Stimulated activated CD8-positive, alpha-beta memory T cell treated with anti-CD3 and anti-CD28 coated beads, Interleukin-4, amount 100 ng/mL, for 4 hours (primary cell): ENCODE measurements at places on chromosomes 5 and 9.

DNA sequence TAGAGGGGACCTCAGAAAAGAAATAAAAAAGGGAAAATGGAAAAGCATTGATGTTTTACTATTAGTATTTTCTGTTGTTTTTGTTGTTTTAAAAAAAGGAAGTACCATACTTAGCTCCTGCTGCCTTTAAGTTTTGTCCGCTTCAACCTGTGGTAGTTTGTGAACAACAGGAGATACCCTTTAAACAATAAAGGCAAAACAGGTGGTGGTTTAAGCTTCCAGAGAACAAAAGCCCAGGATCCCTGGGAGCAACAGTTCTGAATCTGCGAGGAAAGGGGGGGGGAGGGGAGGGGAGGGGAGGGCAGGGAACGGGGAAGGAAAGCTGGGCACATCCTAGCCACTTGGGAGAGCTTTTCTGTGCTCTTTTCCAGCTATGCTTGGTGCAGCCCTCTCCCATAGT is 2.1 kb upstream of the PSIP1 start:
- no peak for DNase-seq

DNA sequence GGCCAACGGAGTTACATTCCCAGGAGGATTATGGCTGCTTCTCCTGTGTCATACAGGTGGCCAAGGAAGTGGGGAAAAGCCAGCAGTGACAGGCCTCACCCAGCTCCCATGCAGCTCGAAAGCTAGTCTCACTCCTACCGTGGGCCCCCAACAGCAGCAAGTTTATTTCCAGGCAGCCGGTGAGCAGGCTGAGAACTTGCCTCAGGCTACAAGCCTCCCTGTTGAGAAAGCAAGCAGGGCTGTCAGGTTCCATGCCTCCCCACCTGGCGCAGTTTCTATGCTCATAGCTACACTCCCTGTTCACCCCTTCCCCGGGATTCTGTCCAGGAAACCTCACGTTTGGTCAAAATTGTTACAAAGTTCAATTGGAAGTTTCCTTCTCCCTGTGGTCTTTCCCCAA is 27.5 kb upstream of the DNAH5 start:
- no peak for DNase-seq

- no peak for DNase-seq
These were observed 140.5 kb downstream of the MUSK start for GRCh38 chr9:110809038-110809595.

- no peak for DNase-seq
These were observed 112.2 kb downstream of the PLPPR1 start for GRCh38 chr9:101140764-101141163.

DNA sequence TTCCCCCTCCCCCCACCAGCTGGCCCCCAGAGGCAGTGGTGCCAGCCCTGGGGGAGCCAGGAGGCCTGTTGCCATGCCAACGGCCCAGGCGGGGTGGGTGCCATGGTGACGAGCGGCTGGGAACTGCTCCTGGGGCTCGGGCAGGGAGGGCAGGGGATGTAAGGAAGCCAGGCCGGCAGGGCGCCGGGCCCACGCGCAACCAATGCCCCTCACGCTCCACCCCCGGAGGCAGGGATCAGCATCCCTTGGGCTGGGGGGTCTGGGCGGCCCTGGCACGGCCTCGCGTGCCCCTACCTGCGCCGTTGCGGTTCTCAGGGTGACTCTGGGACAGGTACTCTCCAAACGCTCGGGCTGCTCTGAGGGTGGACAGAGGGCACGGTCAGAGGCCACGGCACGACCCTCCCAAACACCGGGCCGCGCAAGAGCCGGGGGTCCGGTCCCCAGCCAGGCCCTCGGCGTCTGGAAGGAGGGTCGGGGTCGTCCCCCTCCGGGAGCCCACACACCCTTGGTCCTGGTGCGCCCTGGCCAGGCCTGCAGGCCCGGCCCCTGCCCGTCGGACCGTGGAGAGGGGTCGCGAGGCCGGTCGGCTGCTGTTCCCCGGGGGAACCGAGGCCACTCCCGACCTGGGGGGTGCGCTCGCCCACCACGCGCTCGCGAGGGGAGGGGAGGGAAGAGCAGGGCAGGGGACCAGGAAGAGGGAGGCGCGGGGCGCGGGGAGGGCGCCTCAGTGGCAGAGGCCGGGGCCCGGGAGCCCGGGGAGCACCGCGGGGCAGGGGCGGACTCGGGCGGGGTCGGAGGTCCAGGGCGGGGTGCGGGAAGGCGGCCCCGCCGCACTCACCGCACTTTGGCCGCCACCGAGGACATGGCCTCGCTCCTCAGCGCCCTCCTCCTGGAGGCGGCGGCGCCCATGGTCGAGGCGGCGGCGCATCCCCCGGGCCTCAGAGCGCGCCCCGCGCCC is 661 bp downstream of the NSMF start:
- DNase-seq = no peak

- no peak for DNase-seq
These were observed 13.5 kb downstream of the GFPT2 start for GRCh38 chr5:180339583-180340183.

DNA sequence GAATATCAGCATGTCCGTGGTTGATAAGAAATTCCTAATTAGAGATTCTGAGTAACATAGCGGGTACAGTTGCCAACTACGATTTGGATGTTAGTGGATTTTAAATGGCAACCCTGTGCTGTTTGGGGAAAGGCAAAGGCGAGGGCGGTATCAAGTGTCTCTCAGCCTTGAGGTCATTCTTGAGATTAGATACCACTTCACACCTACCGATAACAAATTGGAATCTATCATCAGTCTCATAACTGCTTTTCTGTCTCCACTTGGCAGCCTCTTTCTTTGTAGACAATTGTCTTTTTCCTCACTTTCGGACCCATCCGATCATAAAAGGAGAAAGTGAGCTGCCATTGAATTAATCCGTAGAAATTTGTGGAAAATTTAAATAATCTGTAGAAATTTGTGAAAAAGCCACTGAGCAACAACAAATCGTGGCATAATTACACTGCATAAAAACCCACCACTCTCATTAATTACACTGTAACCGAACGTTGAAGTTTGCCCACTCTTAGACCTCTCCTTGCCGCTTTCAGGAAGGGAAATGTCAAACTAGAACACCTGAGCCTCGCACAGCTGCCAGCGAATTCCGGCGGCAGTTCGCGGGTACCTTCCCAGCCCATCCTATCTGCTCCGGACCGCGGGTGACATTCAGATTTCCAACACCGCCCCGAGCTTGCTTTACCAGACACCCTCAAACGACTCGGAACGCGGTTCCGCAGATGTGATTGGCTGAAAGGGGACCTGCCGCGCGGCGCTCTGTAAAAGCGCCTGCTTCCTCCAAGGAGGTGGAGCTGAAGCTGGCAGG is 849 bp upstream of the RGMB start:
- DNase-seq = no peak

- peak; percentile 40 for DNase-seq
These were observed 851 bp downstream of the NACC2 start for GRCh38 chr9:136093995-136094881.

- no peak for DNase-seq
These were observed 25.3 kb upstream of the SLC31A2 start for GRCh38 chr9:113125386-113126035.

DNA sequence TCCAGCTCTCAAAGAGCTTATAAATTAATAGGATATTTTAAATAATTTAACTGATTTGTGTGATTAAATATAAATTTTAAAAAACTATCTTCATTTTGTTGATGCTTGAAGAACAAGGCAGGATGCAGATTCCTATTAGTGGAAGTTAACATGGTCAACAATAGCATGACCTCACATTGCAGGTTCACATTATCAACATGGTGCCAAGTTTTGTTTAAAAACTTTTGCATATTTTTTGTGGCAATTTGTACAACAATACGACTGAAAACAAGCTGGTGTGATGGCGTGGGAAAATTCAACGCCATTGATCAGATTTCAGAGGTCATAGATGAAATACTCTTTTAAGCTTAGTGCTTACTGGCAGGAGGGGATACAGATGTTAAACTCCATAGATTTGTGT is 114.1 kb upstream of the MYO10 start:
- no peak for DNase-seq

DNA sequence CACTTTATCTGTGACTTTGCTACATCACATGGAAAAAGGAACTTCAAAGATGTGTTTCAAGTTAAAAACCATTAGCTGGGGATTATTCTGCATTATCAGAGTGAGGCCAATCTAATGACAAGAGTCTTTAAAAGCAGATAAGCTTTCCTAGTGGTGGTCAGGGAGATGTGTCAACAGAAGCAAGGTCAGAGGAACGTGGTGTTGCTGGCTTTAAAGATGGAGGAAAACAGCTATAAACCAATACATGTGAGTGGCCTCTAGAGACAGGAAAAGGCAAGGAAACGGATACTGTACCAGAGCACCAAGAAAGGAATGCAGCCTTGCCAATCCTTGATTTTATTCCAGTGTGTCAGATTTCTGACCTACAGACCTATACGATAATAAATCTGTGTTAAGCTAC is 204.2 kb downstream of the TAF11L14 start:
- no peak for DNase-seq

- no peak for DNase-seq
These were observed 84.1 kb upstream of the DMRT1 start for GRCh38 chr9:757246-757881.

DNA sequence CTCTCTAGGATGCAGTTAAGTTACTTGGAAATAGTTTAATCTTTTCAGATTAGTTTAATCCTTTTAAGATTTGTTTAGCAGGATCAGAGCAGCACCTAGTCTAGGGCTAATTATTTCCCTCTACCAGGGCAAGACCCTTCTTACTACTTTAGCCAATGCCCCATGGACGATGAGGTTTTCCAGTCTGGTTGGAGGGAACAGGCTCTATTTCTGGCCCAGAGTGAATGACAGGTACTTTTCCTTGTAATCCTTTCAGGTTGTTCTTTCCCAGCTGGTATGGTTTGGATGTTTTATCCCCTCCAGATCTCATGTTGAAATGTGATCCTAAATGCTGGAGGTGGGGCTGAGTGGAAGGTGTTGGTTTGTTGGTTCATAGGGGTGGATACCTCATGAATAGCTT is 27.2 kb downstream of the PTTG1 start:
- no peak for DNase-seq

DNA sequence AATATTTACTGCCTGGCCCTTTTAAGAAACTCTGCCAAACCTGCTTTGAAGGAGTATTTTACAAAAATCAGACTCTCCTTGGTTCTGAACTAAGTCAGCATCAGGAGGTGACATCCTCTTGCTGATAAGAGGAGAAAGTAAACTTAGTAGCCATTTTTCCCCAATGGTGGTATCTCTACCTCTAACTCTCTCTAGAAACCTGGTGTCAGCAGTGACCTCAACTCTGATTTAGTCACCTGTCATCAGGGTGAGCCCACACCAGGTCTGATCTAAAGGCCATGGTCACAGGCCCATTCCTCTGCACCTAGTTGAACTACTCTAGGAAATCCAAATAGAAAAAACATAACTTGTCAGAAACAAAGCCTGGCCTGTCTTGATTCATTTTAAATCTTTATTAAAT is 4.2 kb downstream of the CARNMT1 start:
- no peak for DNase-seq

DNA sequence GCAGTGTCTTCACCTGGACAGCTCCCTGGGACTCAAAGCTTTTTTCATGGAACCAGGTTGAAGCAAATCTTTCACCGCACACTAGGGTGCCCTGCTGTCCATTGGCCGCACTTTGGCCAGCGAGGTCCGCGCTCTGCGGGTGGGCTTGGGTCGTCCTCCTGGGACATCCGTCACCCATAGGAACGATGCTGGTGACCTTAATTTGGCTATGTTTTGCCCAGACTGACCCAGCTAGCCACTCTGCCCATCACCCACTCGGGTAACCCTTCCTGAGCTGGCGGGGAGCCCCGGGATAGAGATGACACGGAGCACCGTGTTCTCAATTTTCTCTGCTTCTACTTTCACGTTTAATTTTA is 25.9 kb downstream of the ZDHHC11B start:
- no peak for DNase-seq

GRCh38 chr5:140319833-140320232 is 16.9 kb upstream of the PFDN1 start:
- no peak for DNase-seq

DNA sequence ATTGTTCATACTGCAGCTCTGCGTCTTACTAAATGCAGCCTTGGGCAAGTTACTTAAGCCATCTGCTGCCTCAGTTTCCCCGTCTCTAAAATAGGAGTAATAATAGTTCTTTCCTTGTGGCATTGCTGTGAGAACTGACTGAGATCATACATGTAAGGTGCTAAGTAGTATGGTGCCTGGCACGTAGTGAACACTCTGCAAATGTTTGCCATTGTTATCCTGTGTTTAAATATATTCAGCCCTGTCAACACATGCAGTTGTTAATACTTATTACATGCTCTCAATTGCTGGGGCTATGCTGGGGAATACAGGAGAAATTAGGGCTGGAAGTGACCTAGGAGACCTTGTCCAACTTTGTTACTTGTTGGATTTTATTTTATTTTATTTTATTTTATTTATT is 105.2 kb upstream of the RAI14 start:
- DNase-seq = no peak

- no peak for DNase-seq
These were observed 103.2 kb downstream of the AK8 start for GRCh38 chr9:132774886-132775285.

GRCh38 chr5:151058891-151059489 is 21.8 kb downstream of the TNIP1 start:
- no peak for DNase-seq

- no peak for DNase-seq
These were observed 28.2 kb downstream of the C9orf152 start for GRCh38 chr9:110179734-110180133.

DNA sequence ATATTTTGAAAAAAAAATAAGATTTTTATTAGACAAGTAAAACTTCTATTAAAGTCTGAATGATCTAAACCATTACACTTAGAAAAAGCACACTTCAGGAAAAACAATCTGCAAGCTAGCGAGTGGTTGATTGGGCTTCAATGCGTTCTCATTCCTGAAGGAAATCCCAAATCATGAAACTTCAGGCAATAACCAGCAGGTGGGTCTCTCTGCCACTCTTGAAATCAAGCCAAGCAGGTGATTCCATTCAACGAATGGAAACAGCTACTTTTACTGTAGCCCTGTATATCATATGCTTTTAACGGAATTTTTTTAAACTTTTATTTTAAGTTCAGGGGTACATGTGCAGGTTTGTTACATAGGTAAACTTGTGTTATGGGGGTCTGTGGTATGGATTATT is 234.5 kb upstream of the TRPM3 start:
- no peak for DNase-seq

GRCh38 chr5:54905246-54905795 is 80.1 kb downstream of the ESM1 start:
- DNase-seq = no peak

DNA sequence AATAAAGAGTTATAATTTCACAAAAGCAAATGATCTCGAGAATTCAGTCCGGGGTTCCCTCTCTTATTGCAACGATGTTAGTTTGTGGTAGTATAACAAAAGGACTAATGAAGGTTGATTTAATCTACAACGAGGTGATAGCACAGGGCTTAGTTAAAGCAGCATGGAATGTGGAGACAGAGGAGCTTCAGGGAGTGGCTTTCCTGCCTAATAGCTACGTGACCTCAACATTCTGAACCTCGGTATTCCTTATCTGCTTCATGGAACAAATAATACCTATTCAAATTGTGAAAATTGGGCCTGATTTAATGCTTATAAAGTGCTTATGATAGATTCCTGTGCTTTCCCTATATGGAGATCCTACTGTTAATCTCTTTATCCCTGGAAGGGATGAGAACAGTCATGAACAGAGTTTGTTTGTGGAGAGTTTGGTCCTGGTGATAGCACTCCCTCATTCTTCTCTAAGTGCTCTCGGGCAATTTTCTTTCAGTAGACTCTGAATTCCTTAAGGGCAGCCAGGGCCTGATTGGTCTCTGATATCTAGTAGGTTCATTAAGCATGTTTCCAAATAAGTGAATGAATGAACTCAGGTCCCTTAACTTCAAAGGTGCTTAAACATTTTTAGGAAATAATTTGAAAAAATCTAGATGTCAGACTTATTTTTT is 104.1 kb upstream of the TUT7 start:
- DNase-seq = no peak
